ENCODE measurements at places on chromosomes 3 and 15.

DNA sequence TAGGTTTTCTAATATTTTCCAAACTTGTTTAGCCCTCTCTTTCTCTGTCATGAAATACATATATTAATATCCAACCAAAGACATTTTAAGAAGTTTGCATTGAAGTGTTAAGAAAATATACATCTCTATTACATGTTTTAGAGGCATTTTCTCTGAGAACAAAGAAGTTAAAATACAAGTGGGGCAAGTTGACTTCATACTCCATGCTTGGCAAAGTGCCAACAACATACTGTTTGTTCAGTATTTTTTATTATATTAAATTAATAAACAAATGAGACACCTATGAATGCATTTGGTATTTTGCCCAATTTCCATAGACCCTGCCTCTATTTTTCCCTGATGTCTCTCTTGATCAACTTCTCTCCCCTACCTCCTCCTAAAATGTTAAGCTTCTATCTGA is 232.8 kb upstream of the MRPL3 start:
- H3K27ac ChIP-seq = no peak overlapping the region
- H3K36me3 ChIP-seq = no peaks in the 10 kb centered on the region
- no peaks in the 10 kb centered on the region for H3K4me1 ChIP-seq

DNA sequence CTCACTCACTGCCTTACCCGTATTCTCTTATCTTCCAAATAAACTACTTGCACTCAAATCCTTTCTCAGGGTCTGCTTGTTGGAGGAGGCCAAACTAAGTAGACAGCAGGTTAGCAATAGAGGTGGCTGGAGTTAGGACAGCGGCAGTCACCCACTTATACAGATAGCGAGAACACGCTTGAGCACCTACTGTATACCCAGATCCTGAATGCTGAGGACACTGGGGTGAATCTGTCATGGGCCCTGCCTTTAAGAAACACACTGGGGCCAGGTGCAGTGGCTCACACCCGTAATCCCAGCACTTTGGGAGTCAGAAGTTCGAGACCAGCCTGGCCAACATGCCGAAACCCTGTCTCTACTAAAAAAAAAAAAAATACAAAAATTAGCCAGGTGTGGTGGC is 38.0 kb upstream of the TSEN2 start:
- no peak overlapping the region for H3K4me3 ChIP-seq
- no peaks in the 10 kb centered on the region for H3K27me3 ChIP-seq

GRCh38 chr15:38247336-38247735 is 5.3 kb upstream of the SPRED1 start:
- H3K27me3 ChIP-seq = peaks cover 40% of the 10 kb centered on the region
- no peaks in the 10 kb centered on the region for H3K36me3 ChIP-seq
- H3K27ac ChIP-seq = no peak overlapping the region
- H3K4me1 ChIP-seq = peaks cover 10% of the 10 kb centered on the region
- no peak overlapping the region for H3K4me3 ChIP-seq

DNA sequence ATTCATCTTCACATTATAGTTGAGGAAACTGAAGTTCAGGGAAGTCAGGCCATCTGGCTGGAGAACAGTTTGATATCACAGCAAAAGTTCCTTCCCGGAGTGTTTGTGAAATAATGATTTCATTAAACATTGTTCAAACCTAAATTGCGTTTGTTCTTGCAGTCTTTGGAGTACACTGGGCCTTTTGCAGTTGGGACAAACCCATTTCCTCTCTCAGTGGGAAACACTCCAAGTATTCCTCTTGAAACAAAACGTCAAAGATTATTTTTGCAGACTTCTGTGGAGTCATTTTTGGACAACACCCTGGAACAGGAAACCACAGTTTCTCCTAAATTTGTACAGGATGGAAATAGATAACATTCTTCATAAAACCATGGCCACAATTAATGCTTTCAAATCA is 287.5 kb downstream of the PTPRG start:
- H3K4me3 ChIP-seq = no peak overlapping the region
- no peaks in the 10 kb centered on the region for H3K36me3 ChIP-seq
- DNase-seq = no peak
- H3K27me3 ChIP-seq = no peaks in the 10 kb centered on the region

GRCh38 chr15:72306211-72306785 is 13.7 kb downstream of the CELF6 start:
- DNase-seq = peak; percentile 74
- peaks cover 6% of the 10 kb centered on the region for H3K4me1 ChIP-seq
- peaks cover 8% of the 10 kb centered on the region for H3K27me3 ChIP-seq
- no peak overlapping the region for H3K27ac ChIP-seq

DNA sequence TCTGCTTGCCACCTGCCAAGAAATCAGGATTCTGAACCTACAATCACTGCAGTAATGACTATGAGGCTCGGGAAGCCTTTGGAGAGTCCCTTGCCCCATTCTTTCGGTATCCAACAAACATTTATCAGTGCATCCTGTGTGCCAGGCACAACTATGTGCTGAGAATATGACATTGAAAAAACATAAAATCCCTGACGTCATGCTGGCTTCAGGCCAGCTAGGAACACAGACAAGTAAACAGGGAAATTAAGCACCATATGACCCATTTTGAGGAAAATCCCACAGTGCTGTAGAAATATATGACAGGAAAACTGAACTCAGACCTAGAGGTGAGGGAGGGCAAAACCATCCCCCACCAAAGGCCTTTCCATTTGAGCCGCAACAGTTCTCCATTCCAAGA is 34.1 kb upstream of the DET1 start:
- H3K4me3 ChIP-seq = no peak overlapping the region
- H3K4me1 ChIP-seq = no peaks in the 10 kb centered on the region
- no peak for DNase-seq
- H3K36me3 ChIP-seq = no peaks in the 10 kb centered on the region

- H3K4me3 ChIP-seq = no peak overlapping the region
- H3K4me1 ChIP-seq = peaks cover 8% of the 10 kb centered on the region
- H3K36me3 ChIP-seq = no peaks in the 10 kb centered on the region
- H3K27ac ChIP-seq = no peak overlapping the region
- no peaks in the 10 kb centered on the region for H3K27me3 ChIP-seq
- peak; percentile 62 for DNase-seq
Measured at GRCh38 chr3:29153811-29154210, 127.1 kb upstream of the RBMS3 start.

GRCh38 chr3:70771426-70772147 is 459.1 kb upstream of the MDFIC2 start:
- peaks cover 2% of the 10 kb centered on the region for H3K4me1 ChIP-seq
- no peak overlapping the region for H3K4me3 ChIP-seq
- no peak overlapping the region for H3K27ac ChIP-seq
- H3K27me3 ChIP-seq = peaks cover 3% of the 10 kb centered on the region
- DNase-seq = no peak

GRCh38 chr15:74449095-74449494 is 11.9 kb downstream of the UBL7 start:
- peaks cover 10% of the 10 kb centered on the region for H3K4me1 ChIP-seq
- peaks cover 40% of the 10 kb centered on the region for H3K36me3 ChIP-seq
- H3K27me3 ChIP-seq = no peaks in the 10 kb centered on the region

DNA sequence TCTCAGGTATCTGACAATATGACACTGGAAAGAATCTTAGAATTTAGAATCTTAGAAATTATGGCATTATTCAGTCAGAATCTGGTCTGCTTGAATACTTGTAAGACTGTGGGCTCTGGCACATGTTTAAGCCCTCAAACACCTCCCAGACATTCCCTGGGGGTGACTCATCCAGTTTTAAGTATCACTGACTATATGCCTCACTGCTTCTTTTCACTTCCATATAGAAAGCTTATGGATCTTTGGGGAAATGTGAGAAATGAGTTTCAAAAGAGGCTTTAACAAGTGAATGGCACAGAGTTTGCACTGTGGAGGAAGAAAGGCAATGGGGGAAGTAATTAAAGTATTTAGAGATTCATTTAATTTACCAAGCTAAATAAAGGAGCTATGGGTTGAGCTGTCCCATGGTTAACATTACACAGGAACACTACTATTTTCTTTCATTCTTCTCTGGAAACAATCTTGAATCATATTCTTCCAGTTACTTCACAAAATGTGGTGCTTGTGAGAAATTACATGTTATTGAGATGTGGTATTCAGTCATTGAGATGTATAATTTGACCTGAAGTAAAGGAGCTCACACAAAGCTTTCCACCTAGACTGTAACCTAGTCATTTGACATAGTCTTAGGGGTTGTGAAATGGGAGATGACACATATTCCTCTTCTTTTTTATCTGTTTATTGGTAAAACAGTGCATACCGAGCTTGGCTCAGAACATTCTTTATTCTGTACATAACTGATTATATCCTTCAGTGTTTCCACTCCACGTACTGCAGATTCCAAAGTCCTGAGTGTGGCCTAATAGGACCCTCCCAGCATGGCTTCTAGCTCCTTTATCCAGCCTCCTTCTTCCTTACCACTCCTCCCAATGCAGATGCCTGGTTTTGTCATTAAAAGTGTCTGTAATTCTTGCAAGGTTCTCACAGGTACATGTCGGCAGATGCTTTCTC is 544.6 kb upstream of the NECTIN3 start:
- H3K36me3 ChIP-seq = no peaks in the 10 kb centered on the region
- H3K4me3 ChIP-seq = no peak overlapping the region
- no peaks in the 10 kb centered on the region for H3K4me1 ChIP-seq
- no peak overlapping the region for H3K27ac ChIP-seq
- no peaks in the 10 kb centered on the region for H3K27me3 ChIP-seq

GRCh38 chr3:102661707-102662497 is 227.1 kb downstream of the ZPLD1 start:
- H3K27ac ChIP-seq = no peak overlapping the region
- no peaks in the 10 kb centered on the region for H3K4me1 ChIP-seq
- H3K36me3 ChIP-seq = no peaks in the 10 kb centered on the region
- peaks cover 4% of the 10 kb centered on the region for H3K27me3 ChIP-seq

DNA sequence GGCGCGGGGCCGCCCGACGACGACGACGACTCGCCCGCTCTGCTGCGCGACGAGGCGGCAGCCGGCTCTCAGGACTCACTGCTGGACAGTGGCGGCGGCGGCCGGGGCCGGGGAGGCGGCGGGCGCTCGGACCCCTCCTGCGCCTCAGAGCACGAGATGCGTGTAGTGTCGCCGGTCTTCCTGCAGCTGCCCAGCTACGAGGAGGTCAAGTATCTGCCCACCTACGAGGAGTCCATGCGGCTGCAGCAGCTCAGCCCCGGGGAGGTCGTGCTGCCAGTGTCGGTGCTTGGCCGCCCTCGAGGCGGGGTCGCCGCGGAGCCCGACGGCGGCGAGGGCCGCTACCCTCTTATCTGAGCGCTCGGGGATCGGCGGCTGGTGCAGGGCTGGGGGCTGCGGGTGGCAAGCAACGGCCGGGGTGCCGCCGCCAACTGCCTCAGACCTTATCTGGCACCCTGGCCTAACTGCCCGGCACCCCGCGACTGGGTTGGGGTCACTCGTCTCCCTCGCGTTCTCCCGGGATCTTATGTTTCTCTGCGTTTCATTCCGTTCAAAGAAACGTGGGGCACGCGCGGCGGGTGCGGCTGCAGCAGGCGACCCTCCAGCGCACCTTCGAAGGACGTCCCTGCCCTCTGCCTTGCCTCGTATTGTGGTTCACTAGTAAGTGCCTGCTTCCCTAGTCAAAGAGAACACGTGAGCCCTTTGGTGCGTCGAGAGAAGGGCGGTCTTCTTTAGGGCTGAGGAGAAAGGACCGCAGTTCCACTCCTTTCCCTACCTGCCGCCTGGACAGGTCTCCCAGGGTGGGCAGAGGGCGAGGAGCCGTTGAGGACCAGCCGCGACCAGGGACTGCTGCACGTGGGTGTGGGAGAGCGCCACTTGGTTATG is 1.0 kb downstream of the C3orf80 start:
- H3K27ac ChIP-seq = no peak overlapping the region
- H3K27me3 ChIP-seq = peaks cover 68% of the 10 kb centered on the region
- no peaks in the 10 kb centered on the region for H3K36me3 ChIP-seq
- peak; percentile 23 for DNase-seq
- H3K4me3 ChIP-seq = peak overlapping the region; percentile 75

All from activated naive CD4-positive, alpha-beta T cell treated with anti-CD3 and anti-CD28 coated beads, Interleukin-2, amount 10 ng/mL, durations not matched to agents 7 days and 5 days (primary cell).